ENCODE measurements at places on chromosomes 2 and 18.
A peak's percentile ranks its signal among the peaks of the same experiment; 100 is the strongest.

- DNase-seq: no peak
These were observed 128.5 kb downstream of the CALCRL start for GRCh38 chr2:187319441-187320108.

DNA sequence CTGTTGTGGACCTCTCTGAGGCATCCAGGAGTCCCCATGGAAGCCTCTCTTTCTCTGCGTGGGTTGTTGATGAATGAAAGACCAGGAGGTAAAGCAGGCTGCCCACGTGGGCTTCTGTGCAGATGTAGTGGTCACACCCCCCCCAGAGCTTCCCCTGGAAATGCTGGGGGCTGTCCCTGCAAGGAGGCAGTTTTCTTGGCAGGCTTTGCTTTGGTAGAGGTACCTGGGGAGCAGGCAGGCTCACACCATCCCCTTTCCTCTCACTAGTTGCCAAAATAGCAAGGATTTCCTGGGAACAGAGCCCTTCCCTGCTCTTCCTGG, 97.6 kb upstream of the MAP3K20 start:
- no peak for DNase-seq

DNA sequence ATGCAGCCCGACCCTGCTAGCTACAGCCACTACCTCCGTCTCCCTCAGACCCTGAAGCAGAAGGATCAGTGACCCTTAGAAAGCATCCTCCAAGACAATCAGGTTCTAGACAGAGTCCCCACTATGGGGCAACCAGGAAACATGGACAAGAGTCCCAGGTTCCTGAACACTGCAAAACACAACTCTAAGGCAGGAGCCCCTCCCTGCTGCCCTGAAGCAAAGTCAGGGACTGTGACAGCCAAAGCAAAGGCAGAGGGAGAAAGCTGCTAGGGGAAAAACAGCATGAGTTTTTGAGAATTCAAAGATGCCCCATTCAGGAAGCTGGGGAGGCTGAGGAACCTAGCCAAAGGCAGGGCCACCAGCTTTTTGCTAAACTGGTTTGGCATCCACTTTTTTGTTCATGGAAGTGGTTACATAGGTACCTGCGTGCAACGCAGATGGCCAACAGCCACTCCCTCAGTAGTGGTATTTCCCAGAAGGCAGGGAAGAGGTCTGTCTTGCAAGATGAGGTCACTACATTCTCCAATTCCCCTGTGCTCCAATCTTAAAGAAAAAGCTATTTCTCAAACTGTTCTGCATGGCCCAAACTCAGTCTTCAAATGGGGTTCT, 33.2 kb downstream of the MYO5B start:
- no peak for DNase-seq

GRCh38 chr18:69817335-69817940, 130.2 kb downstream of the CD226 start:
- no peak for DNase-seq

DNA sequence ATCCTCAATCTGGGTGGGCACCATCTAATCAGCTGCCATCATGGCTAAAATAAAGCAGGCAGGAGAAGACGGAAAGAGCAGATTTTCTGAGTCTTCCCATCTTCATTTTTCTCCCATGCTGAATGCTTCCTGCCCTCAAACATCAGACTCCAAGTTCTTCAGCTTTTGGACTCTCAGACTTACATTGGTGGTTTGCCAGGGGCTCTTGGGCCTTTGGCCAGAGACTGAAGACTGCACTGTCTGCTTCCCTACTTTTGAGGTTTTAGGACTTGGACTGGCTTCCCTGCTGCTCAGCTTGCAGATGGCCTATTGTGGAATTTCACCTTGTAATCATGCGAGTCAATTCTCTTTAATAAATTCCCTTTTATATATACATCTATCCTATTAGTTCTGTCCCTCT, 36.6 kb downstream of the DIPK1C start:
- DNase-seq: peak; percentile 63

GRCh38 chr2:160375802-160376469, 117.7 kb downstream of the RBMS1 start:
- no peak for DNase-seq

DNA sequence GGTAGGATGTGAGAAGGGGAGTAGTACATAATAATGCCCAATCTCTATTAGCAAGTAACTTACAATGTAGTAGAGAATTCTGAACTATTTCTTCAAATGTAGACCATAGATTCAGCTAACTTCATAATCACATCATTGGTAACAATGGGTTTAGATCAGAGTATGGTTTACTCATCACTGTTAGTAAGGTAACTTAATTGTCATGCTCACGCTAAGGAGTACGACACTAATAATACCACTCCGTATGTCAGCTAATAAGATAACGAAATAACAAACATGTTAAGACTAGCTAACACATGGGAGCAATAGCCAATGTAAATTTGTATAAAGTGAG, 56.4 kb upstream of the CCDC141 start:
- DNase-seq: no peak

GRCh38 chr18:65523461-65523860, 227.4 kb upstream of the CDH7 start:
- no peak for DNase-seq

Data from Right ventricle myocardium superior (tissue), 1 donor.